Activated CD4-positive, alpha-beta T cell treated with anti-CD3 and anti-CD28 coated beads, Interleukin-2, Interleukin-6, amounts not matched to agents 100 ng/mL and 50 ng/mL, durations not matched to agents 16 hours and 8 hours (primary cell): ENCODE measurements at places on chromosomes 1 and 21.

DNA sequence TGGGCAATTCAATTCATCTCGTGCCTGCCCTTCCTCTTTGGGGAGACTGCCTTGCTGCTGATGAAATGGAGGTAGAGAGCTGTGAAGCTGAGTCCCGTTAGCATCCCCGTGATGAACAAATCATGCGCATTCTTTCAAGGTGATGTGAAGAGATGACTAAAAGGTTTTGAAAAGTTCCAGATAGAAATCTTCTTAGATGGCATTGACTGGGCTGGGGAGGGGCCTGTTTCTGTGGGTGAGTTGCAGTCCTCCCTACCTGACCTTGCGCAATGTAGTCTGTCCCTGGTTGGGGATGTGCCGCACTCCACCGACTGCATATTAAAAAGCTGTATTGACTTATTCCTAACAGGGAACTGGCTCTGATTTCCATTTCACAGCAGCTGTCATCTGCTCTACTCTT is 49.6 kb downstream of the ST6GALNAC3 start:
- DNase-seq: no peak

DNA sequence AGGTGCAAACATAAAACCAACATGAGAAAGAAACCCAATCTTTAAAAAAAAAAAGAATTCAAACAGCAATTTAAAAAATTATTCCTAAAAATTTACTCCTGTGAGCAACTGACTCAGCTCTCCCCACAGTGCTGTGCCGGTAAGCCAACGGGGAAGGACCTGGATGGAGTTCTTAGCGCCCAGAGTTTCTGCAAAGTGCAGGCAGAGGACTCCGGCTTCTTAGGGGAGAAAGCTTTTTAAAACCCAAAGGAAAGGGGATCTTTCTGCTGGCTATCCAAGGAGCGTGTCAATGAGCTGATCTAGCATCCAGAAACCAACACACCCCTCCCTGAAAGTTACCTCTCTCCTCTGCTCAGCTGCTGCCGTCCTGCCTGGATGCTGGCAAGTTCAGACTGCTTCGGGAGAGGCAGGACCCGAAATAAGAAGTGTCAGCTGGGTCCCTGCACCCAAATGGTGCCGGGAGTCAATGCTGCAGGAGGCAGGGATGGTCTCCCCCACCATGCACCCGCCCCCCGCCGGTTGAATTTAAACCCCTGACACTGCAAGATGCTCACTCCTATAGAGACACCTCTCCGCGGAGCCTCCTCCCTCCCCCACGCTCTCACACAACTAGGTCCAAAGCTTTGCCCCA is 32.2 kb upstream of the H6PD start:
- no peak for DNase-seq

DNA sequence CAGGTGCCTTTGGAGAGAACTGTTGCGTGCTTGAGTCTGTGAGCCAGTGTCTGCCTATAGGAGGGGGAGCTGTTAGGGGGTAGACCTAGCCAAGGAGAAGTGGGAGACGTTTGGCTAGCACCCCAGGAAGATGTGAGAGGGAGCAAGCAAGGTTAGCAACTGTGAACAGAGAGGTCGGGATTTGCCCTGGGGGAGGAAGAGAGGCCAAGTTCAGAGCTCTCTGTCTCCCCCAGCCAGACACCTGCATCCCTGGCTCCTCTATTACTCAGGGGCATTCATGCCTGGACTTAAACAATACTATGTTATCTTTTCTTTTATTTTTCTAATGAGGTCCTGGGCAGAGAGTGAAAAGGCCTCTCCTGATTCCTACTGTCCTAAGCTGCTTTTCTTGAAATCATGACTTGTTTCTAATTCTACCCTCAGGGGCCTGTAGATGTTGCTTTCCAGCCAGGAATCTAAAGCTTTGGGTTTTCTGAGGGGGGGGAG is 2.4 kb downstream of the BTG2 start:
- DNase-seq: peak; percentile 13

- DNase-seq: no peak
Observed at GRCh38 chr1:21634806-21635535, 34.2 kb downstream of the RAP1GAP start.

- DNase-seq: no peak
Observed at GRCh38 chr1:100799548-100799947, 80.0 kb downstream of the VCAM1 start.

DNA sequence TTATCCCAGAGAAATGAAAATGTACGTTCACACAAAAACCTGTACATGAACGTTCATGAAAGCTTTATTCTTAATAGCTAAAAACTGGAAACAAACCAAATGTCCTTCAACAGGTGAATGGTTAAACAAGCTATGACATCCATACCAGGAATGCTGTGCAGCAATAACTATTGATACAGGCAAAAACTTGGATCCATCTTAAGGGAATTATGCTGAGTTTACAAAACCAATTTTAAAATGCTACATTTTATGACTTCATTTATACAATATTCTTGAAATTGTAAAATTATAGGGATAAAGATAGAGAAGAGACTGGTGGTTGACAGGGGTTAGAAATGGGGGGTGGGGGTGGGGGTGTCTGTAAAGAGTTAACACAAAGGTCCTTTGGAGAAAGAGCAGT is 280.3 kb downstream of the TGFB2 start:
- no peak for DNase-seq

DNA sequence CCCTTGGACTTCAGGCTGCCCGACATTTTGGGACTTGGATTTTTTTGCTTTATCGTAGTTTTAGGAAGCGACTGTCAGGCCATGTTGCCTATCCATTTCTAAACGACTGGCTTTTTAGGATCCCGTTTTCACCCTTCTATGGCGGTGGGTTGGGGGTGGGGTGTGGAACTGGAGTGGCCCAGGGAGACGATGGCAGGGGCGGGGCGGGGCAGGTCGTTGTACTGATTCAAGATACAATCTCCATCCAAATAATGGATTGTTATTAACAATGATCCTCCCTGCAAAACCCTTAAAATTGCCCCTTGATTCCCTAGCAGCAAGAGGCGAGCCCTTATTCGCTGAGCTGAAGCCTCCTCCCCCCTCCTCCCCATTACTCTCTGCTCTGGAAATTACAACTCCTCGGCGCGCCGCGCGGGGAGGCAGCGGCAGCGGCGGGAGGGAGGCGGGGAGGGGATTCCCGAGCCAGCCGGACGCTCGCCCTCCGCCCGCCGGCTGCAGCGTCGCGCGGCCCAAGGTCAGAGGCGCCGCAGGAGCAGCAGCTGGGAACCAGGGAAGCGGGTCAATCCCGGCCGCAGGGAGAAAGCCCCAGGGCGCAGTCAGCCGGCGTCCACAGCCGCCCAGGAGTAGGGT is at the start of gene TRIM67:
TRIM67 (plus strand) TSS at position 392 of the 630 bp plus-strand sequence. CDS start 912 bp downstream, outside the sequence.
- peak; percentile 13 for DNase-seq

DNA sequence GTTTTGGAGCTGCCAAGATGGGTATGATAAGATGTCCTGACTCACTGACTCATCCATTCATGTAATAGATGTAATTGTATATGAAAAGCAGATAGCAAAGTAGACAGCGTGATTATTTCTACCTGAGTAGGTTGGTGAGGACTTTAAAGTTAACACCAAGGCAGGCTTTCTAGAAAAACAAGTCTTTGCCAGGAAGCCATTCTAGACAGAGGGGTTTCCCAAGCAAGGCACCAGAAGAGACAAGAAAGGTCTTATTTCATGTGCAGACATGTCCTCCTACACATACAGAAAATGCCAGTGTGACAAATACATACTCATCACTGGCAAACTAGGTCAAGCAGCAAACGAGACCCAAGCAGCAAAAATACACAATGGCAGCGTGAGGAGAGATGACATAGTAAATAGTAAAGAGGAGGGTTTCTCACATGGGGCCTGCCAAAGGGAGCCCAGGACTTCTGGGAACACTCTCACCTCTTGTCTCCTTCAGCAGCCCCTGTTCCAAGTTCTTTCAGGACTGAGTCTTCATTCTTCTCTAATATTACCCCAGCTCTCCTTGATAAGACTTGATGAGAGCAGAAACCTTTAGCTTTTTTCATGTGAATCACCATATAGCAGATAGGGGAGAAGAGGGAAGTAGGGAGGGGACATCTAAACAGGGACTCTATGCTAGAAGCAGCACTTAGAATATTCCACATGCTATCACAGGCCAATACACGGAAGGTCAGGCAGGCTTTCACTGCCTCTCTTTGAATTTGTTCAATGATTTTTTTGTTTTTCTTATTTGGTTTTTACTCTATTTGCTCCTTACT is 114.6 kb upstream of the ATP1B1 start:
- DNase-seq: no peak

GRCh38 chr1:91889717-91890459 is 3.9 kb upstream of the TGFBR3 start:
- DNase-seq: peak; percentile 30

- DNase-seq: no peak
Observed at GRCh38 chr1:182731852-182732575, 47.6 kb upstream of the RGS8 start.

DNA sequence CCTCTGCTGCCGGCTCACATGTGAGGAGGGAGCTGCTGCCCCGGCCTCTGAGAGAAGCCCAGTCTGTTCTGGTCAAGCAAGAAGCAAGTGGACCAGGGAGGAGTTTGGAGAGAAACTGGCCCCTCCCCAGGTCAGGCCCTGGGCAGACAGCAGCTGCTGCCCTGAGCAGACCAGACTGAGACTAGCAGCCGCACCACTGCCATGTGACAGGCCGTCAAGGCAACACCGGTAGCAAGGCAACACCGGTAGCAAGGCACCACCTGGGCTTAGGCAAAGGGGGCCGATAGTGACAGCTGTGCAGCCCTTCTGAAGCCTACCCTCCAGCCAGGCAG is 50.3 kb downstream of the ARHGEF16 start:
- DNase-seq: no peak
